Stimulated activated CD4-positive, alpha-beta T cell treated with anti-CD3 and anti-CD28 coated beads, TNF-alpha, amount 100 ng/mL, for 1 hour (primary cell): ENCODE measurements at places on chromosomes 5 and 9.

- no peak for DNase-seq
Observed at GRCh38 chr5:142955628-142956027, 185.5 kb downstream of the ARHGAP26 start.

DNA sequence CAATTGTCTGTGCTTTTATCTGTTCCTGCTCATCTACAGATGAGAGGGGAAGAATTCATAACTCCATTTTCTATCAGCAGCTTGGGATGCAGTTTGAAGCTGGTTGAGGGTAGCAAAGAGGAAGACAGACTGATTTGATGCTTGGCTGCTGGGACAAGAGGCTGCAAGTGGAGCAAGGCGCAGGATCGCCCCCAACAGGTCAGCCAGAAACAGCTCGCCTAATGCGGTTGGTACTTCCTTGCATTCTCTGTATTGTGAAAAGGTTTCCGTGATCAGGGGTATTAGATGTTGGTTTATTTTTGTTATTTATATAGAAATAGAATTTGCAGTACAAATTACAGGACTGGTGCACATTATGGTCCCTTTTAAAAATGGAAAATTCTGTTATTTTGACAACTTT, 40.6 kb downstream of the ZNF883 start:
- no peak for DNase-seq

DNA sequence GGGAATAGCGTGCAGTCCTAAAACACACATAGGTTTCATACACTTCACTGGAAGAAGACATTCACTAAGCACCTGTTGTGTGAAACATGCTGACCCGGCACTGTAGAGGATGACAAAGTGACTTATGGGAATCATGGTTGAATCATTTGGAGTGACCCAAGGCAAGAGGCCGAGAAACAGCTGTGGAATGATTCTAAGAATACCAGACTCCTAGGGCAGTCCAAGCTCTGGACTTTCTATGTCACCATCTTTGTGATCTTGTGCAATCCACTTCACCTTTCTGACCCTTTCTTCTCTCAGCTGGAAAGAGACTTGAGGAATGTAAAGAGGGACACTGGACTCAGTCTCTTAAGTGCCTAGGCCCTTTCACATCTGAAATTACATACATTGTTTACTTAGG, 13.1 kb downstream of the MSANTD3 start:
- DNase-seq, result no peak

DNA sequence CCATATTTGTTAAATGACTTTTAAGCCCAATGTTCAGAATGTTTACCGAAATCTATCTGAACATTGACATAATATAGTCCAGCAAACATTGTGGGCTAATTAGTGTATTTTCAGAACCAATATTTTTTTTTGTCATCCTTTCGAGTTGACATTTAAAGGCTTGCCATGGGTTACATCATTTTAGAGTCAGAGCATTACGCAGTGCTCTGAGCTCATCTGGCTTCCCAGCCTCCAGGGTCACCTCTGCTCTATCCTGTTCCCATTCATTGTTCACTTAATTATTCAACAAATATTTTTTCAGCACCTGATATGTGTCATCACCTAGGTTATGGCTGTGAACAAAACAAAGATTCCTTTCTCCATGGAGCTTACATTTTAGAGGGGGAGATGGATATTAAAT, 80.2 kb downstream of the SREK1 start:
- DNase-seq, result no peak

- no peak for DNase-seq
Observed at GRCh38 chr5:40409601-40410000, 270.1 kb upstream of the PTGER4 start.

DNA sequence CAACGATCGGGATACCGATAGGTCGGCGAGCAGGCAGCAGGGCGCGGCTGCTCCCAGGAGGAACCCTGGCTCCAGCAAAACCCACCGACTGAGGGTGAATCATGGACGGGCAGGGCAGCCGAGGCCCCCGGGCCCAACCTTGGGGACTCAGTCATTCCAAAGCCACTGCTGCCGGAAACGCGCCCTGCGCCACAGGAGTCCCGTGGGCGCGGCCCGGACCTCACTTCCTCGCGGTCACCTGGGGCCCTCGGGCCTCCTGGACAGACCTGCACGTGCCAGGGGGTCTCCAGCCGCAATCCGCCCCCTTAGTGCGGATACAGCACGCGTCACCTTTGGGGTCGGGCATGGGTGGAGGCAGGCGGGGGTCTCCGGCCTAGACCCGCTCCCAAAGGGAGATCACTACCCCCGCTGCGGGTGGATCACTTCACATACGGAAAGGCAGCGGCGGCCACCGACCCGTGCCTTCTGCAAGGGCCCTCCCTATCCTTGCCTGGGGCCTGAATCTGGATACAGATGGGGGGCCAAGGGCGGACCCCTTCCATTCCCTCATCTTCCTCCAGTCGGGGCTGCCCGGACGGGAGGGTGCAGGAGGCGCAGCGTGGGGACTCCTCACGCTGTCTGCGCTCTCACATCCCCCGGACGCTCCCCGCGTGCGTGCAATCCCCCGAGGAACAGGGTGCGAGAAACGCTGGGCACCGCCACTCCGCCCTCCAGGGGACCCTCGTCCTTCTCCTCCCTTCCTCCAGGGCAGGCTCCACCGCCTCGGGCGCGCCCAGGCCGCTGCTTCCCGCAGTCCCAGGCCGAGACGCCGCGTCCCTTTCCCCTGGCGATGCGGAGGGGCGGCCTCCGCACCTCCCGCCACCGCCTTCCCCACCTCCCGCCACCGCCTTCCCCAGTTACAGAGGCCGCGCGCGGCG, 586 bp downstream of the TXN start:
- DNase-seq, result no peak

DNA sequence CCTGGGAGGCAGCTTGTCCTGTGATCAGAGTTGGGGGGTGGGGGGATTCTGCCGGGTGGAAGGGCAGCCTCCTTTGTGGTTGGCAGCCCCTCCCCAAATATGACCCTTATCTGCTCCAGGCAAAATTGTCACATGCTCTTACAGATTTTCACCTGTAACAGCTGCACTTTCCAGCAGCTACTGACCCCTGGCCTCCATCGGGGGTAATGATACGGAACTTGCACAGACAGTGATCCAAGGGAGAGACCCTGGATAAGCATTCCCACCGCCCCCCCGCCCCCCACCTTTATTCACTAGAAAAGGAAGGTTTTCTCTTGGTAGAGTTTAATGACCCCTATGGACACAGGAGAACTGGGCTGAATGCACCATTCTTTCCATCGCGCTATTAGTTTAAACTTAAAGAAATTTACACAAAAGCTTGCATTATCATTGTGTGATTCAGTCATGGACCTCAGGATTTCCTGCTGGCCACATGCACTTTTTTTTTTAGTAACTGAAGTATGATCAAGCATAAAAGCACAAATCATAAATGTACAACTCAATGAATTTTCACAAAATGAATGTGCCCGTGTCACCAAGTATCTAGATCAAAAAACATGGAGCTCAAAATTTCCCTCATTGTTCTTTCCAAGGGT, 10.7 kb upstream of the ZBTB34 start:
- no peak for DNase-seq

DNA sequence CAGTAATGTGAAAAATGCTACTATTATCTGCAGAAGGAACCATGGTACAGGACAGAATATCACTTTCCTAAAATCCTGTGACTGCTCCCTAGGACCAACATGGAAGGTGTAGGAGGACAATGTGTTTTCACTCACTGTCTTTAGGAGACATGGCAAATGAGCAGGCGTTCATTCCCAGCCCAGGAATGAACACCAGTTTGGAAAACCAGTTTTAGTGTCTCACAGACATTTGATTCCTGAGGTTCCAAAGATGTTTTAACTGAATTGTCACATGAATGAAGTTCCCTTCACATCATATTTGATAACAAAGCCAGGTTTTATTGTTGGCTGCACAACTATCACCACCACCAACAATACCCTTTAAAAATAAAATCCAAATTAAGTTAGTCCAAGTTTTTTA, 178.2 kb downstream of the ENC1 start:
- DNase-seq, result no peak

DNA sequence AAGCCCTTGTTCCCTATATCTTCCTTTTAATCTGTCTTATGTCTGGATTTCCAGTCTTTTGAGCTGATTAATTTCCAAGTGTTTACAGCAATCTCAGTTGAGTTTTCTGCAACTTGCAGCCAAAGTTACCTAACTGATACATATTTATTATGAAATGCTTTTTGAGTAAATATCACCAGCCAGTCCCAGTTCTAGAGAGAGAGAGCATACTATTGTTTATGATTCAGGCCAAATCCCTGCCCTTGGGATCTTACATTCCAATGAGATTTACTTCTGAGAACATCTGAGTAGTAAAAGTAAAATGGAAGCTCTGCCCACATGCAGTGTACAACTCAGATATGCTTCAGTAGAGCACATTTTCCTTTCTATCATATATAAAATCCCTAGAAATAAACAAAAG, 661.7 kb downstream of the KCTD16 start:
- no peak for DNase-seq

- no peak for DNase-seq
Observed at GRCh38 chr9:98998441-98999151, 54.9 kb downstream of the COL15A1 start.

GRCh38 chr5:102211165-102211564, 84.9 kb downstream of the SLCO4C1 start:
- DNase-seq, result no peak
